Bladder microvascular endothelial cell (primary cell): ENCODE measurements at places on chromosomes 5 and 9. TPM values are rescaled to one million over a fixed set of nuclear protein-coding genes. Genes with fewer than 3 reads are reported as not detected.

The DCP2 gene
- 24.4 and 42.7 TPM in 2 replicates for total RNA-seq

The RORB gene
- under 0.01 TPM in 2 replicates for total RNA-seq

The PAEP gene
- not detected in 2 replicates for total RNA-seq

The BRINP1 gene
- total RNA-seq, result 0.06 and 0.16 TPM in 2 replicates

The TAF9 gene
- total RNA-seq, result 67.8 and 96.9 TPM in 2 replicates

The BASP1 gene
- 5.7 and 12.5 TPM in 2 replicates for total RNA-seq

The CSF1R gene
- not detected in 2 replicates for total RNA-seq

The SLC45A2 gene
- not detected in 2 replicates for total RNA-seq

The PTGES gene
- total RNA-seq, result 0.32 and 0.94 TPM in 2 replicates

The SVEP1 gene
- total RNA-seq, result under 0.01 and 1.4 TPM in 2 replicates

The LHX6 gene
- total RNA-seq, result 14.1 and 20.4 TPM in 2 replicates

The IFNA10 gene
- not detected in 2 replicates for total RNA-seq

The GARIN3 gene
- not detected in 2 replicates for total RNA-seq

The TOR4A gene
- 14.9 and 27.1 TPM in 2 replicates for total RNA-seq

The PCDHB16 gene
- under 0.01 and 0.63 TPM in 2 replicates for total RNA-seq

The BTNL3 gene
- not detected in 2 replicates for total RNA-seq

The LCN10 gene
- total RNA-seq, result 0.13 TPM in 1 of 2 replicates, not detected in the other

The SCGB3A2 gene
- not detected in 2 replicates for total RNA-seq

The ORM2 gene
- total RNA-seq, result not detected in 2 replicates

The STK32A gene
- total RNA-seq, result 0.31 TPM in 1 of 2 replicates, not detected in the other

The FBN2 gene
- 5.7 and 155 TPM in 2 replicates for total RNA-seq

The PCDHA9 gene
- total RNA-seq, result 0.06 TPM in 1 of 2 replicates, not detected in the other

The WNK2 gene
- 0.06 TPM in 1 of 2 replicates, not detected in the other for total RNA-seq

The IL5 gene
- total RNA-seq, result not detected in 2 replicates

The SV2C gene
- total RNA-seq, result not detected in 2 replicates

The PRRT1B gene
- total RNA-seq, result not detected in 2 replicates

The MYMK gene
- total RNA-seq, result not detected in 2 replicates

The CNTLN gene
- 6.6 and 11.1 TPM in 2 replicates for total RNA-seq

The CCL27 gene
- 0.16 TPM in 1 of 2 replicates, not detected in the other for total RNA-seq

The SPATA31D4 gene
- not detected in 2 replicates for total RNA-seq

The DBH gene
- total RNA-seq, result not detected in 2 replicates

The TRIM7 gene
- 2.0 and 8.6 TPM in 2 replicates for total RNA-seq

The PCDHGB2 gene
- total RNA-seq, result 1.1 and 5.1 TPM in 2 replicates

The EPB41L4B gene
- 0.16 and 0.57 TPM in 2 replicates for total RNA-seq

The FAM153A gene
- total RNA-seq, result not detected in 2 replicates

The PCDHA1 gene
- total RNA-seq, result 0.13 TPM in 1 of 2 replicates, not detected in the other

The CDH9 gene
- not detected in 2 replicates for total RNA-seq

The SLC27A6 gene
- total RNA-seq, result under 0.01 TPM in 1 of 2 replicates, not detected in the other

The ZNF484 gene
- total RNA-seq, result 6.6 and 14.4 TPM in 2 replicates
